RWPE2 (cell line): ENCODE measurements at places on chromosomes 12 and 14.

- DNase-seq = no peak
These were observed 2.5 kb upstream of the CHPT1 start for GRCh38 chr12:101694986-101695385.

DNA sequence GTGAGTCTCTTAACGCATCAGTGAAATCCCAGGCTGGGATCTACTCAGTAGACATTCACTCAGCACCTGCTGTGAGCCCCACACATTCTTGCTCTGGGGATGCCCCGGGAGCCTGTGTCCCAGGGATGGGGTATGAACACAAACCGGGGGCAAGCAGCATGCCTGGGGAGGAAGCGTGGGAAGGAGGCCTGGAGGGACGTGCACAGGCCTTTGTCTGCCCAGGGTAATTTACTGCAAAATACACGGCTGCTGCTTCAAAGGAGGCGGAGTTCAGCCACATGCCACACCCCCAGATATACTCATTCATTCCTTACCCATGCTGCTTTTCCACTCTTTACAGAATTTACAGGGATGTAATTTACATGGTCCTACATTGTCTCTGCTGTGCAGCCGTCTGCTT is 187.8 kb downstream of the ADGRD1 start:
- no peak for DNase-seq

- DNase-seq = no peak
These were observed 78.7 kb downstream of the HECTD1 start for GRCh38 chr14:31128601-31129526.

DNA sequence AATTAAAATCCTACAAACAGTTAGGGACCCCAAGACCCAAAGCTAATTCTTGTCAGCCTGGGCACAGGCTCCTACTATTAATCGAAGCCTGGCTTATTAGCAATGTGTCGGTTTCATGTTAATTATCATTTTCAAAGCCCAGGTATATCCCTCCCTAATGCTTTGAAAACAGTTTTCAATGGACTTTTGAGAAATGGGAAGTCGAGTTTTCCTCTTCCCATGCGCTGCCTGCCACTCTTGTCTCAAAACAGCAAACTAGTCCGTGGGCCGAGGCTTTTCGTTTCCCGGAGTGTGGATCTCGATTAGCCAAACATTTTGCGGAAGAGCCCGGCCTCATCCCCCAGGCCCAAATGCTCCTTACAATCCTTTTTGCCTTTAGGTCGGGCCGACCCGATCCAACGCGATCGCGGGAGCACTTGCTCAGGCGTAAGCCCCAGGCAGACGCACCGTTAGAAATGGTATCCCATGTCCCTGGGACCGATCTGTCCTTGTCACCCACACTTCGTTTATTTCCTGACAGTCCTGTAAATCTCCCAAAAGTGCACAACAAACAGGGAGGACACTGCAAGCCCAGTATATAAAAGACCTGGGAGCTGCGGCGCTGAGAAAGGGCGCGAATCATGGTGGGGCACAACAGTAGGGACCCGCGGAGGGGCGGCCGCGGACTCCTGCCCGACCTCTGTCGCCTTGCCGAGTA is 1.5 kb downstream of the SIX6 start:
- DNase-seq = no peak

DNA sequence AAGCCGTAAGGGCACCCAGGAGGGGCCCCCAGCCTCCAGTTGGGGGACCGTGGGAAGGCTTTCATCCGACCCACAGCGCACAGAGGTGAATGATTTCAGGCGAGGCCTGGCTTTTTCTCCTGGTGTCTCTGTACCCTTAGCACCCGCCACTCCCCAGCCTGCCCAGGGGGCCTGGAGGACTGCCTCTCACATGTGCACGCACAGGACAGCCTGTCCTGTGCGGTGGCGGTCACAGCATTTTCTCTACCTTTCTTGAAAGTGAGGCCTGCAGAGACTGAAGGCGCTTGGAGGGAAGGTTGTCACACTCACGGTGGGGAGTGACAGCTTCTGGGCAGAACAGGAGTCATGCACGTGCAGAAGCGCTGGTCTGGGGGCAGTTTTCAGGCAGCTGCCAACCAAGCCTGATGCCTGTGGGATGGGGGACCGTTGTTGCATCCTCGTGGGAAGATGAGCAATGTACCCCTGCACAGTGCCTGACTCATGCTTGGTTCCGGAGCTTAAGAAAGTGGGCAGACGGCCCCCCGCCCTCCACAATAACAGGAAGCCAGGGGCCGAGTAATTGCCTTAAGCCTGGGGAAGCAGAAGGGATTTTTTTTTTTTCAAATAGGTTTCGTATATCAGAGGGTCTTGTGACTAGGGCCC is 148.1 kb downstream of the TSPAN9 start:
- DNase-seq = peak; percentile 71

- peak; percentile 81 for DNase-seq
These were observed 43.9 kb upstream of the ESR2 start for GRCh38 chr14:64337888-64338615.

GRCh38 chr14:47392326-47392725 is 283.1 kb downstream of the MDGA2 start:
- no peak for DNase-seq

DNA sequence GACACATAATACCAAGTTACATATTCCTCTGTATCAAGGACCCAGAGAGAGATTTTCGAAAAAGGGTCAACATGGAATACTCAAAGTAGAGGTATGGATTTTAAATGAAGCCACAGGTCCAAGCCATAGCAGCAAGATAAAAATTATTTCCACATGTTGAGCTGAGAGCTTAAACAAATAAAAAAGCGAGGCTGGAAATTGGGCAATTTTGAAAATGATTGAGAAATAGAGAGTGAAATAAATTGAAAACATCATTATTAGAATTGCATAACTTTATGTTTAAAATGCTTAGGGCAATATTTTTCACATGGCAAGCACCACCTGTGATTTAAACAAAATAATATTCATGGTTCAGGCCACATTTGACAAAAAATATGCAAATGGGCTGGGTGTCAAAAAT is 1251.0 kb upstream of the USP15 start:
- DNase-seq = no peak

- DNase-seq = no peak
These were observed 6.3 kb upstream of the TMEM121 start for GRCh38 chr14:105519946-105520698.

DNA sequence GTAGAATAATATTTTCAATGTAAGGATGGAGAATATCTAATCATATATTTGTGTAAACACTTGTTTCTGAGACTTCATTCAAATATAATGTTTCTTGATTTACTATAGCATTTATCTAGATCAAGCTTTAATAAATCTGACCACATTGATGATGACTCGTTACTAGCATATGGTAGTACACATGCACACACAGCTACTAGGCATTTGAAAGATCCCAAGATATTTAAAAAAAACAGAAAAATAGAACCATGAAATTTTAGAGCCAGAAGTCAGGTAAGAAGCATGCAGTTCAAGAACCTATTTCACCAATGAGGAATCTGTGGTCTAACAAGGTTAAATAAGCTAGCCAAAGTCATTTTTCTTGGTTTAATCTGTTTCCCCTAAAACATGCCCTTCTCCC is 32.0 kb downstream of the DCP1B start:
- no peak for DNase-seq

DNA sequence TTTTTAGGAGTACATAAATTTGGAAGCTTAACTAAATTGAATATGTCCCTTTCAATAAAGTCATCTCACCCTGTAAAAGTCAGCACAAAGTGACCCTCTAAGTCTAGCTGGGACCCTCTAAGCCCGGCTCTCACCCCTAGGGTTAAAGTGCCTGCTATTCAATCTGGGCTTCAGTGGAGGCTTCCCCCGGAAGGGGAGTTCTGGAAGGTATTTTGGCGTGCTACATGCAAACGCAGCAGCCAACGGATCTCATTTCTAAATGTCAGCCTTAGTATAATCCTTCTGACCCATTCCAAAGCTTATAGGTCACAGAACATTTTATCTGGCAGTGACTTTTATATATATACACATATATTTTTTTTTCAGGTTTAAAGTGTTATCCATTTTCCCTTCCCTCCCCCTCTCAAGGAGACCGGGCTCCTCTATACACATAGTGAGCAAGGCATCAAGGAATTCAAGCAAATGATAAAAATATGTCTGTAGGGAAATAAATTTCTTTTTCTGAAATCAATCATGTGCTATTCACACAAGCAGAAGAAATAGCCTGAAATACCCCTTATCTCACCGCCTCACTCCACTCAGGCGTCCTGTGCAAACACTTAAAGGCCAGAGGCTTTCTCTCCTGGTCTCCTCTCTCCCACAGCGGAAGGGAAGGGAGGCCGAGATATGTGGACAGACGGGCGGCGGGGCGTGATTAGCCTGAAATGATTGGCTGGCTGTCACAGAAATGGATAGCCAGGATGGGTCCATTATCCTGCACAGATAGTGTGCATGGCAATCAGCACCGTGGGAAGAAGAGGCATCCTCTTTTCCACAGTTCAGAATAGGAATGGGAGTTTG is 301.7 kb downstream of the GALC start:
- DNase-seq = no peak

GRCh38 chr14:99689266-99690236 is 5.5 kb downstream of the CYP46A1 start:
- no peak for DNase-seq

GRCh38 chr14:103095210-103095778 is 769 bp downstream of the EXOC3L4 start:
- DNase-seq = no peak
